ENCODE measurements at places on chromosomes 3 and 15.

- no peak for DNase-seq
Measured at GRCh38 chr3:128289534-128289933, 136.3 kb downstream of the EEFSEC start.

DNA sequence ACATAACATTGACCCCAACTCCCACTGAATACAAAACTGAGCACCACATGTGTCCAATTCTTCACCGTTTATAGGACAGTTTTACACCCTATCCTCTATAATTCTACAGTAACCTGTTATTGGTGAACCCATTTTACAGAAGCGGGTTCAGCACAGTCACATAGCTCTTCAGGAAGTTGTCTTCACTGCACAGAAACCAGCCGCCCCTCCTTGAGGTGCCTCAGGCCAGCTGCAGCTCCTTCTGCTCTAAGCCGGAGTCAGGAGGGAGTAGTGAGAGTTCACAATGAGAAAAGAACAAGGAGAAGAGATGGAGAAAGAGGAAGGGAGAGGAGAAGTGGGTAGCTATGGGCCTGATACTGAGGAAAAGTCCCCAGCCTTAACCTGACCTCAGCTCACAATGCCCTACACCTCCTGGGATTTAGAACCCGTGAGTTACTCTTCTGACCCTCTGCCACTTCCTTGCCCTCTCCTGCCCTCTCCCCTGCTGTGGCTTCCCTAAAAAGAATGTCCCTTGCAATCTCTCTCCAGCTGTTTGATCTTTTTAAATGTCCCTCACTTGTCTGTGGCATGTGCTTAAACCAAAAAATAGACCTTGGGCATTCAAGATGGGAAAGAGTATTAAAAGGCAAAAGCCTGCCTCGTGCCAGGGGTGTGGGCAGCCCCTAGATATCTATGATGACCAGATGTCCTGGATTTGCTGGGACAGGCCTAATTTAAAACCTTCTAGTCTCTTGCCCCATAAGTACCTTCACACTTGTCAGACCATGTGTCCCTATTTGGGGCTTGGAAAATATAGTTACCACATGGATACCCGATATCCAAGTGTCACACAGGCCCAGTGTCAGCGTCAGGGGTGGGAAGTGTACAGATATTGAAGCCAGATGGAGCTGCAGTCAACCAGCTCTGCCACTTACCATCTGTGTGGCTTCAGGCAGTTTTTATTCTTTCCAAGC lies 71.3 kb upstream of the HES1 start:
- no peak for DNase-seq

- no peak for DNase-seq
Measured at GRCh38 chr3:127394031-127394430, 106.2 kb upstream of the PRR20G start.

GRCh38 chr15:78018946-78019644 lies 58.4 kb downstream of the TBC1D2B start:
- peak; percentile 60 for DNase-seq

DNA sequence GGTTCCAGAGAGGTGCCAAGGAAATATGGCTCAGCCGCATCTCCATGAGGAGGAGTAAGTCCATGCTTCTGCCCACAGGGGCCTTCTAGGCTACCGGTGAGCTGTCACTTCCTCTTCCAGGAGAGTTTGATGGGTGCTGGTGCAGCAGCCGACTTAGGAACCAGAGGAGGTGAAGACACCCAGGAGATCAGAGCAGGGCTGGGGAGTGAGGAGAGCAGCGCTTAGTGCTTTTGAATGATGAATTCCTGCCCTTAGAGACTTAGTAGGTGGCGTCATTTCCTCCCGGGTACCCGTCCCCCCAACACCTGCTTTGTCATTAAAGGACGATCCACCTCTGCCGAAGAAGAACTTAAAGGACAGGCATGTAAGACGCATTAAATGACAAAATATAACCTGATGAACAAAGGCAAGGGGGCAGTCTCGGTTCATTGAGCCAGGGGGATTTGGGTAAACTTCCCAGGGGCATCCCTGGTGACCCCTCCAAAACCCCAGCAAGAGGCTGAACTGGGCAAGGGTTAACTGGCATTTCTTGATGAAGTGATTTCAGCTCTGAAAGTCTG lies 67.6 kb downstream of the HES1 start:
- peak; percentile 42 for DNase-seq

DNA sequence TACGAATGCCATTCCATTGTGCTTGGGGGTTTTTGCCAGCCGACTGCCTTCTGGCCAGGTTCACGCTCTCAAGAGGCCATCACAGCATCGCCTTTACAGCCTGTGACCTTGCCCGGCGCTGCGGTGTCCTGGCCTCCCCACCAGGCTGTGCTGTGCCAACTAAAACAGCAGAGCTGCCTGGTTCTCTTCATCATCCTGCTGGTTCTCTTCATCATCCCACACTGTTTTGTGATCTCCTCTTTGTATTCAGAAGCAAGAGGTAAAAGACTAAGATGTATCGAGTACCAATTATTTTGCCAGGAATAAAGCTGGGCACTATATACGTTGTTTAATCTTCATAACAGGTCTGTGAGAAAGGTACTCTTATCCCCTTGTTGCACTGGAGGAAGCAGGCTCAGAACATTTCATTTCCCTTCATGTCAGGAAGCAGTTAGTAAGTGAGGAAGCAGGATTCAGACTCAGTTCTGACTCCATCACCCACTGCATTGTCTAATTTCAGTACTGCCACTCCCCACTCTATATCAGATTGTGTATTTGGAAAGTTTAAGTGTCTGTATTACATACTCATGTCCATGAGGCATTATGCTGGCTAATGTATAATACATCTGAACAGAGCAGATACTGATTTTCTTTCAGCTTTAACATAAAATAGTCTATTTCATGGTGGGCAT lies 92.7 kb downstream of the LRRC28 start:
- peak; percentile 42 for DNase-seq

DNA sequence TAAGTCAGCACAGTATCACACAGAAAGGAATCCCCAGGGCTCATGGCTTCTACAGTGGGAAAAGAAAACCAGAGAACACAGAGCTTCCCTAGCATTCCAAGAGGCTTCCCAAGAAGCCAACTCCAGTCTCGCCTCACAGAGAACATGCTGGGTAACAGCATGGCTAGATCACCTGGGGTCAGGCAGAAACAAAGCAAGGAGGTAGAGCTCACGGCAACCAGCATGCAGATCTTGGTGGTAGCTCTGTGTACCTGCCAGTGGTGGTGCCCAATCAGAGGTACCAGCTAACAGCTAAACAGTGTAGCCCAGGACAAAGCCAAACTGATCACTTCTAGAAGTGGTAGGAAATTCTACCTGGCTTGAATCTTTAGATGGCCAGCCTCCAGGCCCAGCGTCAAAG lies 31.3 kb downstream of the POLQ start:
- DNase-seq: no peak

DNA sequence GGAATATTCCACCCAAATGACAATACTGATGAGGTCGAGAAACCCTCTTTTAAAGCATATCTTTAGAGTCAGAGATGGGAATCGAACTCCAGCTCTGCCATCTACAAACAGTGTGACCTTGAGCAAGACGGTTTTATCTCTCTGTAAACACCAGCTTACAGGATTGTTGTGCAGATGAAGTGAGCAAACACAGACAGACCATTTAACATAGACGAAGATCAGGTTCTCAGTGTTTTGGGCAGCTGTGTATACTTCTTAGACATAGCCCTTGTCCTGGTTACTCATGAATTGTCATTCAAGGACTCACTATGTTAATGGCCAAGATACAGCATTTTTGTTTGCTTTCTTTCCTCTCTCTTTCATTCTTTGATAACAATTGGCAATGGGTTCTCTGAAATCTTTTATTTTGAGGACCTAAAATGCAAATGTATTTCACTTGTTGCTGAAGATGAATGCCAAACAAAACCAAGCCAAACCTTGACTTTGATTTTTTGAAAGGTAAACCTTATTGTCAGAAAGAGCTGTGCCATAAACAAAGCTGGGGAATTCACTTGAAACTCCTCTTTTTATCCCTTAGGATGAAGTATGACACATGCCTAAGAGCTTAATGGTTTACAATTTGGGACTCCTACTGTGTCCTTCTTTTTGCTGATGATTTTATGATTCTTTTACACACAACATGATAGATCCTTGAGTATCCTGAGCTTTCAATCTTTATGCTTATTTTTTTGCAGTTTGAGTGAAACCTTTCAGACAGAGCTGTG lies 250.0 kb upstream of the PDZRN3 start:
- DNase-seq: no peak

DNA sequence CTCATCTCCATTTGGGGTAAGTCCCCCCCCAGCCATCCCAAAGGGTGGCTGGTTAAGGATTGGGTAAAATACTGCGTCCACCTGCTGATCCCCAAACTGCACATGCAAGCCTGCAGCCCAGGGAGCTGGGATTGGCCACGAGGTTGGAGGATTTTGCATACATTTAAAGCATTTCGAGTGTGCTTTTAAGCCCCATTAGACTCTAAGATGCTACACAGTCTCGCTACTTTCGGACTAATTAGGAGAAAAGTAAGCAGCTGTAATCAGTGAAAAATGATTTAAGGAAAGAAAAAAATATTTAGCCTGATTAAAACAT lies 23.9 kb downstream of the SLC6A6 start:
- DNase-seq: no peak

- DNase-seq: no peak
Measured at GRCh38 chr15:65450556-65450955, 27.8 kb upstream of the IGDCC4 start.

DNA sequence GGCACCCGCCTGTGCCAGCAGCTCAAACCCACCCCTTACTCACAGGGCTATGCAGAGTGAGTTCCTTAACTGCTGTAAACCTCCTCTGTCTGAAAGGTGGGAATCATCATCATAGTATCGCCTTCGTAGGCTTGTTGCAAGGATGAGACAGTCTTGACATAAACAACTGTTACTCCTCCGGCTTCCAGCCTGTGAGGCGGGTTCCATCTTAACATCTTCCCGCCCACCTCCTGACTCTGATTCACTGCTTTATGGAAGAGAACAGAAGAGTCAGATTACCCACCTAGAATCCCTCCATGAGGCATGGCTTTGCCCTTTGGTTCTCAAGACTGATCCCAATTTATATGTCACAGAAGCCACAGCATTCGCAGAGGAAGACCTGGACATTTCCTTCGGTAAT lies 21.9 kb downstream of the POLR2M start:
- DNase-seq: no peak

DNA sequence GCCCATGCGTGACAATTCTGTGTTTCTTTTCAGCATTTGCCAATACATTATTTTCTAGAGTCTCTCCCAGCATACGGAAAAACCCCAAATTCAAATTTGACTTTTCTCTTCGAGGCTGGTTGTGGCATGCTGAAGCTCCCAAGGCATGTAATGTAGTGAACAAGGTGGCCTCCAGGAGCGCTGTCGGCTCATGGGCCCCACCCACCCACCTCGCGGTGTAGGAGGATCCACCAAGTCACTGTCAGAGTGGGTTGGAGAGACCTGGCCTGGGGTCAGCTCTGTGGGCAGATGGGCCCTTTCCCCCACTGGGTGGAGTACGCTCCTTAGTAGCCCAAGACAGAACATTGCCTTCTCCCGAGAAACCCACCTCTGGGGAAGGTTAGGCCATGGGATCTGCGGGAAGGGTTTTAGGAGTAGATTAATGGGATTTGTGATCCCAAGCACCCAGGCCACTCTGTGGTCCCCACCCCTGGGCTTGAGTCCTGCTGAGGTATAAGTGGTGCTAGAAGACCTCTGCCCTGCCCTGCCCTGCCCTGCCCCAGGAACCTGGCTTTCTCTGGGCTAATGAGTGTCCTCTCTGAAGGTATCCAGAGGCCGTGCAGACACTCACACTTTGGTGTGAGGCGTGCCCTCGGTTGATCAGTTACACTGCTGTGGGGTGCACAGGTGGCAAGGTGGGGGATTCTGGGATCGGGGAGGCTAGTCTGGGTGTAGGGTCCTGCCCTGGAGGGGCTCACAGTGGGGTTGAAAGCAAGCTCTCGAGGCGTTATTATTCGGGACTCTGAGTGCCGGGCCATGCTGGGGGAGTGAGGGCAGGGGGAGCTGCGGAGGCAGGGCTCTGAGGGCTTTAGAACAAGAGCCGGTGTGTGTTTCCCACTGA lies 97.9 kb downstream of the APBA2 start:
- DNase-seq: no peak

- no peak for DNase-seq
Measured at GRCh38 chr15:76840830-76841460, 64.2 kb downstream of the SCAPER start.

GRCh38 chr15:91854639-91854990 lies 1.1 kb downstream of the SLCO3A1 start:
- DNase-seq: no peak

GRCh38 chr3:147652651-147653366 lies 243.6 kb downstream of the ZIC1 start:
- DNase-seq: no peak

- DNase-seq: no peak
Measured at GRCh38 chr3:134685929-134686802, 35.3 kb upstream of the KY start.

DNA sequence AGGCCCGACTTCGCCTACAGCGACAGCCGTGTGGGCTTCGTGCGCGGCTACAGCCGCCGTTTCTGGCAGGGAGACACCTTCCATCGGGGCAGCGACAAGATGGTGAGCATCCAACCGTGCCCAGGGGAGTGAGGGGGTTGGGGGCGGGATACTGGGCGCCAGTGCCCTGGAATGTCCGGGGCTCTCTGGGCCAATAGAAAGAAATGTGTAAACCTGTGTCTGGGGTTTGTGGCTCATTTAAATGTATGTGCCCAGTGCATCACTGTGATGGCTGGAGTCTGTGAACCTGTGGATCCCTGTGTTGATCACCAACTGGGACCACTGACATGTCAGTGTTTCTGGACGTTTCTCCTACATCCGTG lies 423 bp downstream of the CHAC1 start:
- no peak for DNase-seq

- DNase-seq: no peak
Measured at GRCh38 chr15:78660584-78660983, 19.6 kb upstream of the CHRNB4 start.

DNA sequence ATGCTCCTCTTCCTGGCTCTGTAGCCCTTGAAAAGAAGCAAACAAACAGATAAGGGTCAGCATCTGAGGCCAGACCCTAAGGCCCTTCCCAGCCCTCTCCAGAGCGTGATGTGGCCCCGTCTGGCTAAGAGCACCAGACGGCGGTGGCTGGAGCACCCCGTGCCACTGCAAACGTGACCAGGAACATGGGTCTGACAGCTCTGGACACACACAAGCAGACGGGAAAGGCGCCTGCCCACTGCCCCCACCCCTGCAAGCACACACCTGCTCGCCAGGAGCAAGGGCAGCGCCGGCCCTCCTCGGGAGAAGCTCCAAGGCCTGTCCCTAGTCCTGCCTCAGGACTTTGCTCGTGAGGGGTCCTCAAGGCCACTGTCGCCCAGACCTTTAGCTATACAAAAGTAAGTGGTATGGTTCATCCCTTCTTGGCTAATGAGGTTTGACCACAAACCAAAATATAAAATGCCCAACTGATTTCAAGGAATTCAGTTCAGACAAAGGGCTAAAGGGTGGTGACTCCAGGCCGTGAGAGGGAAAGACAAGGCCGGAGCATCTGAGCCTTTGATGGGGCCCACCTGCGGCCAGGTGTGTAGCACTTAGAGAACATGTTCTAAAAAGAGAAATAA lies 90.4 kb downstream of the XXYLT1 start:
- no peak for DNase-seq

- no peak for DNase-seq
Measured at GRCh38 chr15:65558997-65559760, 28.9 kb downstream of the HACD3 start.

Measured in activated CD8-positive, alpha-beta T cell treated with anti-CD3 and anti-CD28 coated beads, Interleukin-2, amount 10 ng/mL, durations not matched to agents 7 days and 5 days (primary cell).